KBM-7 (cell line): ENCODE measurements at places on chromosomes 16 and 17.

DNA sequence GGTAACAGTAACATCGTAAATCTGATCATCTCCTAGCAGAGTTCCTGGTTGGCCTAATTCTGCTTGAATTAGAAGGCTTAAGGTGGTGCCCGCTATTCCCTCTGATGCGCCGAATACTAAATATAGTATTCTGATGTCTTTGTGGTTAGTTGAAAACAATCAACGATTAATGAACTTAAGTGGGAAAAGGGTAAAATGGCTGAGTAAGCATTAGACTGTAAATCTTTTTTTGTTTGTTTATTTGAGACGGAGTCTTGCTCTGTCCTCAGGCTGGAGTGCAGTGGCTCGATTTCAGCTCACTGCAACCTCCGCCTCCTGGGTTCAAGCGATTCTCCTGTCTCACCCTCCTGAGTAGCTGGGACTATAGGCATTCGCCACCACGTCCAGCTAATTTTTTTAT lies 13.4 kb downstream of the OR2C1 start:
- no peak for DNase-seq

DNA sequence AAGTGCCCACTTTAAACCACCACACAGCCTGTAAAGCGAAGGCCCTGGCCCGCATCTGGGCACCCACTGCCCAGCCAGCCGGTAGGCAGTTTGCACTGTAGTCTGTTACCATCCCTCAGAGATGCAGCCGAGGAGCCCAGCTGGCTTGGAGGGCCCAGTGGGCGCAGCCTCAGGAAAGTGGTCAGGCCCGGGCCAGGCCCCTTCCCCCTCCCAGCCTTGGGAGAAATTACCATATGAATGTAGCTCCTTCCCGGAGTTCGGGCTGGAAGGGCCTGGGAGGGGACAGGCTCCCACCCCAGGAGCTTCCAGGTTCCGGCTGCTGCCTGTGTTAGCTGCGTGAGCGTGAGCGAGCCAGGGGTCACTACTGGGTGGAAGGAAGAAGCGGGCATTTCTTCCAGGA lies 325.4 kb downstream of the SEC14L1 start:
- DNase-seq, result no peak

DNA sequence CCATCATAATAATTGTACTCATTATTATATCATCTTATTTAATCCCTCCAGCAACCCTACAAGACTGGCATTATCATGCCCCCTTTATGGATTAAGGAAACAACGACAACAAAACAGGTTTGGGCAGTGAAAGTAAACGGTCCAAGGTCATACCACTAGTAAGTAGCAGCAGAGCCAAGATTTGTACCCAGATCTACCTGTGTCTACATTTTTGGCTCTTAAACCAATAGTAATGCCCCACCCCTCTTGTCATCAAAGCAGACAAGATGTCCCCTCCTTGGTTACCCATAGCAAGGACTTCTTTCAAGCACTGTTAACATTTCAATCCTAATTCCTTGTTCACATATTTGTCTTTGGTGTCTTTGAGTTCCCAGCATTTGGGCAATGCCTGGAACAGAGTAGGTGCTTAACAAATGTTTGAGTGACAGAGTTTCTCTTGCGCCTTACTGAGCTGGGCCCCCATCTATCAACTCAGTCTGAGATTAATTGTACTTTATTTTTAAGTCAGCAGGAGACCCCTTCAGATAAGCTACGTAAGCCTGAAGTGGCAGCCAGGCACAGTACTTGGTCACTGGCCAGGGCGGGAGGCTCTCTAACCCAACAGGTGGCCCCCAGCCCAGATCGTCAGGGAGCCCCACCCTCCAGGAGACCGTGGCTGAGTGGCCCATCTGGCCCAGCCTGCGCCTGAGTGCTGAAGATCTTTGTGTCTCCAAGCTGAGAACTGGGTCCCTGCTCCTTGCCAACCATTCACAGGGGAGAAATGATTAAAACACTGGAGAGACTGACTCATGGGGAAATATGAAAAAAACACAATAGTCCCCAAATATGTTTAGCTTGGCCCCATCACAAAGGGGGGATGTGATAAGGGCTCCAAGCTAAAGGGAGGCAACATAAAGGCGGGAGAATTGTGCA lies 75.8 kb downstream of the AXIN2 start:
- no peak for DNase-seq

DNA sequence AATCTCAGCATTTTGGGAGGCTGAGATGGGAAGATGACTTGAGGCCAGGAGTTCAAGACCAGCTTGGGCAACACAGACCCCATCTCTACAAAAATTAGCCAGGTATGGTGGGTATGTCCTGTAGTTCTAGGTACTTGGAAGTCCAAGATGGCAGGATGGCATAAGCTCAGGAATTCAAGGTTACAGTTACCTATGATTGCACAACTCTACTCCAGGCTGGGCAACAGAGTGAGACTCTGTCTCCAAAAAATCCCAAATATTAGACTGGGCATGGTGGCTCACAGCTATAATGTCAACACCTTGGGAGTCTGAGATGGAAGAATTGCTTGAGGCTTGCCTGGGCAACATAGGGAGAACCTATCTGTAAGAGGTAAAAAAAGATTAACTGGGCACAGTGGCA lies 63.4 kb downstream of the CRLF3 start:
- DNase-seq, result no peak

DNA sequence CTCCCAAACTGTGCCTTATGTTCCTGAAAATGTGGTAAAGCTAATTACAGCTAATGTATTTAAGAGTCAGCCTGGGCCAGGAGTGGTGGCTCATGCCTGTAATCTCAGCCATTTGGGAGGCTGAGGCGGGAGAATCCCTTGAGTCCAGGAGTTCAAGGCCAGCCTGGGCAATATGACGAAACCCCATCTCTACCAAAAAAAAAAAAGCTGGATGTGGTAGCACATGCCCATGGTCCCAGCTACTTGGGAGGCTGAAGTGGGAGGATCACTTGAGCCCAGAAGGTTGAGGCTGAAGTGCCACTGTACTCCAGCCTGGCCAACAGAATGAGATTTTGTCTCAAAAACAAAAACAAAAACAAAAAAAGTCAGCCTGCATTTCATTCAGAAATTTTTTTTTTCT lies 33.2 kb upstream of the C17orf78 start:
- no peak for DNase-seq

- no peak for DNase-seq
Observed at GRCh38 chr17:43655693-43656255, 5.9 kb downstream of the MEOX1 start.

GRCh38 chr16:2897110-2897509 lies 14.1 kb downstream of the FLYWCH2 start:
- no peak for DNase-seq

DNA sequence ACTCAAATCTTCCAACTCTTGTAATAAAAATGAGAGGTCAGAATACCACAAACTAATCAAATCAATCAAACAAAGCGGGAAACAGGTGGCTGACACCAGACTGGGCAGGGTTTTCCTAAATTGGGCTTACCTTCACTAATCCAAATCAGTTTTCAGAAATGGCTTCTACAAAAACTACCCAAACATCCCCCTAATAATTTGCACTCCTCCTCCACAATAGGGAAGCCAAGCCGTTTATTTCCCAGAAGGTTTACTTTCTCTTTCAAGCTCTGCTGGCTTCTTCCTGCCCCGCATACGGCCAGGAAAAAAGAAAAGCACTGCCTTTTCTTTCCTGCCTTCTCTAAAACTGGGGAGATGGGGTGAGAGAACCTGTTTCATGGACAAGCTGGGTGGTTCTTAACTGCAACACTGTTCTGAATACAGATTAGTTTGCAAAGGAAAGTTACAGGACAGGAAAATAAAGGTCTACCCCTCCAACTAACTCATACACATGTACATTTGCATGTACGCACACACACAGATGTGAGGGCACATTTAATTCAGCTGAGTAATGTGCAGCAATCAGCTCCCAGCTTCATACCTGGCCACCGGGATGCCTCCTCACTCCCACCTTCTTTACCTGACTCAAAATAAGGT lies 9.2 kb downstream of the STAT3 start:
- peak; percentile 54 for DNase-seq

DNA sequence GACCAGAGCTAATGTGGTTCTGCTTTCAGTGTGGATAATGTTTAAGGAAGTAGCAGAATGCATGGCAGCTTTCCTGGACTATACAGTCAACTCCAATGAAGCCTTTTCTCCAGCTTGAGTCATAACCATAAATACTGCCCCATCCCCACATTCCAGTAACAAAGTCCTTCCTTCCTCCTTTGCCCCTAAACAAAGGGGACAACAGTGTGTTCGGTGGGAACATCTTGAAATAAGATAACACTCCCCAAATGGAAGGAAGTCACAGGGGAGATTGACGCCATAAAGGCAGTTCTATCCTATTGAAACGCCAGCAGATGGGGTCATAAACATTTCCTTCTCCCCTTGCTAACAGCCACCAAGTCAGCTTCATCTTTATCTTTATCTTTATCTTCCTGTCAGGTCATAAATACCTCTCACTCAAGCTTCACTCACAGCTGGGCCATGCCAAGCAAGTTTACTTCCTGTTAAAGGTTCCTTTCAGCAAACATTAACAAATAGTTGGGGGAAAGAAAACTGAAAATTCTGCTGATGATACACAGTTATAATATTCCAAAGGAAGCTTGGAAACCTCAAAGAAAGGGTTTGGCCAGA lies 136.7 kb downstream of the SNX11 start:
- DNase-seq, result peak; percentile 61
